ENCODE measurements at places on chromosomes 12 and 14.

- no peak for DNase-seq
Measured at GRCh38 chr12:81303935-81304334, 226.1 kb downstream of the ACSS3 start.

GRCh38 chr14:74324931-74325361, 22.2 kb upstream of the ABCD4 start:
- peak; percentile 25 for DNase-seq

- no peak for DNase-seq
Measured at GRCh38 chr12:47698055-47698454, 7.8 kb downstream of the RPAP3 start.

DNA sequence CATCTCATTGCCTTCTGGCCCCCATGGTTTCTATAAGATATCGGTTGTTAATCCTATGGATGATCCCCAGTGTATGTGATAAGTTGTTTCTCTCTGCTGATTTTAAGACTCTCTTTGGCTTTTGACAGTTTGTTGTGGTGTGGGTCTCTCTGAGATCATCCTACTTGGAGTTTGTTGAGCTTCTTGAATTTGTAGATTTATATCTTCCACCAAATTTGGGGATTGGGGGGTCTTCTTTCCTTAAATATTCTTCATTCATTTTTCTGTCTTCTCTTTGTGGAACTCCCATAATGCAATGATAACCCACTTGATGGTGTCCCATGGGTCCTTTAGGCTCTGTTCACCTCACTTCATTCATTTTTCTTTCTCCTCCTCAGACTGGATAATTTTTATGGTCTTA, 20.0 kb upstream of the BBS10 start:
- DNase-seq: no peak

- DNase-seq: no peak
Measured at GRCh38 chr14:74924061-74924460, 1.0 kb upstream of the RPS6KL1 start.

DNA sequence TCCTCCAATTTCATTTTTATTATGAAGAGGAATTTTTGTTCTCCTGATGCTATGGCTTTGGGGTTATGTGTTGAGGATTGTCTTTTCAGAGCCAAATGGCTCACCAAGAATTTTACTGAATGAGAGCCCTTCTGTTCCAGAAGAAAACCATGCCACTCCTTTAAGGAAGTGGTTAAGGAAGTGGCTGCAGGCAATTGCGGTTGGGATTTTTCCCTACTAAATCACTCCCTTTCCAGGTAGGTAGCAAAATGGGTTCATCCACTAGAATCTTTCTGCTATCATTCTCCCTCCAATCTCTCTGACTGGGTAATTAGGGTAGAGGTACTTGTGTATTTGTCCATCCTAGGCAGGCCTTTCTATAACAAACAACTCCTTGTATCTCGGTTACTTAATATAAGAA, 163.1 kb downstream of the TTC8 start:
- DNase-seq: no peak

DNA sequence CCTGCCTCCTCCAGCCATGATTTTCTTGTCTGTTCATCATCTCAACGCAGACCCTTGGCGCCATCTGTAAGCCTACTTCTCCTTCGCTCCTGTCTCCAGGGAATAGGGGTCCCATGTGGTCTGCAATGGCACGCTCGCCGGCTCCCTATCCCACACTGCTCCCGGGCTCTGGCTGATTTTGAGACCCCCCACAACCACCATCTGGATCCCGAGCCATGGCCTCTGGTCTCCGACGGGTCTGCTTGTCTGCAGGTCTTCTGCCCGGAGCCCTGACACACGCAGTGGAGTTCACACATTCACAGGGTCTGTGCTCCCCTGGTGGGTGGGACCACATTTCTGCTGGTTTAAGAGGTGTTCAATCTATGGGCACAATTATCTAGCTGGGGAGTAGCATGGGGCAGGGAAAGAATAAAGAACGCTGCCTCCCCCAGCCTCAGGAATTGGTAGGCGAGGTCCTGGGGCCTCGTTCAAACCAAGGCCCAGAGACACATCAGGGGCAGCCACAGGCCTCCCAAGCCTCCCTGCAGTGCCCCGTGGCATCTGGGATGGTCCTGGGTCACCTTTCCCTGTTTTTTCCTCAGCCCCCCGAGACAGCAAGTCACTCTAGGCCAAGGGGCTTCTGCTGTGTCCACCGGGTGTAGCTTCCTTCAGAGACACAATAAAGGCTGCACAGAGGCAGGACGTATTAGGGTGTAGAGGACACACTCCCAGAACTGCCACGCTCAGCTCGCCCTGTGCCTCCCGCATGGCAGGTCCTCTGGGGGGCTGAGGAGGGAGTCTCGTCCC, 21.5 kb downstream of the FZD10 start:
- DNase-seq: no peak

DNA sequence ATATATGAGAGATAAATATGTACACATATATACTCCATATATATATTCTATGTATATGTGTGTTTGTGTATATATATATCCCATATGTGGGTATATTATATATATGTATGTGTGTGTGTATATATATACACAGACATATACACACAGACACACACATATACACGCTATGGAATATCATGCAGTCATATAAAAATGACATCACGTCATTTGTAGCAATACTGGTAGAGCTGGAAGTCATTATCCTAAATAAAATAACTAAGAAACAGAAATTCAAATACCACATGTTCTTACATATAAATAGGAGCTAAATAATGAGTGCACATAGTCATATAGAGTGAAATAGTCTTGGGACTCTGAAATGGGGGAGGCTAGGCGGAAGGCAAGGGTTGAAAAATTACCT, 1000.2 kb downstream of the LRFN5 start:
- DNase-seq: no peak

DNA sequence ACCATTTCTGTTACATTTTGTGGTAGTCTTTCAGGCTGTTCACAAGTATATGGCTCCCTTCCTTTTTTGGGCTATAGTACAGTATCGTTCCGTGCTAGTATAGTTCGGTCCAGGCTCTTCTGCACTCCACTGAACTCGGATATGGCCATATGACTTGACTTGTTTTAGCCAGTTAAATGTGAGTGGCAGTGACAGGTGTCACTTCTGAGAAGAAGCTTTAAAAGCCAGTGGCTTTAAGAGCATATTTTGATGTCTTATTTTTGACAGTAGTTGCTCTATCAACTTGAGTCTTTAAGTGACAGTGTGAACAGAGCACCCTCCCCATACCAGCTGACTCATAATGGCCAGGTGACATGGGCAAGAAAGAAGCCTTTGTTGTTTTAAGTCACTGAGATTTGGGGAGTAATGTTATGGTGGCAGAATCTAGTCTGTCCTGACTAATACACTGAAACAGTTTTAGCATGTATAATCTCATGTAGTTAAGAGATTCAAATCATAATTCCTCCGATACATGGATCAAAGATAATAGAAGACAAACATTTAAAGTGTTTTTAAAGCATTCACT, 64.6 kb downstream of the ANO4 start:
- no peak for DNase-seq

DNA sequence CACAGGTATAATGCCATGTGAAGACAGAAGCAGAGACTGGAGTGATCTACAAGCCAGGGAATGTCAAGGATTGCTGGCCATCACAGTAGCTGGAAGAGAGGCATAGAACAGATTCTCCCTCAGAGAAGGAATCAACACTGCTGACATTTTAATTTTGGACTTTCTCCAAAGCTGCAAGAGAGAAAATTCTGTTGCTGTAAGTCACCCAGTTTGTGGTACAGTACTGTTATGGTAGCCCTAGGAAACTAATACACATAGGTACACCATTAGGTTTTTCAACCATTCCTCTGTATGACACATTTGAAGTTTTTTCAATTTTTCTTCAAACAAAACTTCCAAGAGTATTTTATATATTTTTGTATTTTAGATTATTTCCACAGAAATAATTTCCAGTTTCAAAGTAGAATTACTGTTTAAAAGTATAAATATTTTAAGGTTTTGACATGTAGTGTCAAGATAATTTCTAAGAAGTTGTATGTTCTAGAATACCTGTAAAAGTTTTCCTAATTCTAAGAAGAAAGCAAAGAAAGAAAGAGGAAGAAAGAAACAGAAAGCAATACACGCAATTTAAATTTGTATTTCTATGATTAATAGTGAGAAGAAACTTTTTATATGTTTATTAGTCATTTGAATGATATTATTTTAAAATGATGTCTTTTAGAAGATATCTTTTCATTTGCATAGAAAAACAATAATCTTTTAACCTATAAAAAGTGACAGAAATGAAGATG, 64.9 kb upstream of the CATSPERB start:
- no peak for DNase-seq

DNA sequence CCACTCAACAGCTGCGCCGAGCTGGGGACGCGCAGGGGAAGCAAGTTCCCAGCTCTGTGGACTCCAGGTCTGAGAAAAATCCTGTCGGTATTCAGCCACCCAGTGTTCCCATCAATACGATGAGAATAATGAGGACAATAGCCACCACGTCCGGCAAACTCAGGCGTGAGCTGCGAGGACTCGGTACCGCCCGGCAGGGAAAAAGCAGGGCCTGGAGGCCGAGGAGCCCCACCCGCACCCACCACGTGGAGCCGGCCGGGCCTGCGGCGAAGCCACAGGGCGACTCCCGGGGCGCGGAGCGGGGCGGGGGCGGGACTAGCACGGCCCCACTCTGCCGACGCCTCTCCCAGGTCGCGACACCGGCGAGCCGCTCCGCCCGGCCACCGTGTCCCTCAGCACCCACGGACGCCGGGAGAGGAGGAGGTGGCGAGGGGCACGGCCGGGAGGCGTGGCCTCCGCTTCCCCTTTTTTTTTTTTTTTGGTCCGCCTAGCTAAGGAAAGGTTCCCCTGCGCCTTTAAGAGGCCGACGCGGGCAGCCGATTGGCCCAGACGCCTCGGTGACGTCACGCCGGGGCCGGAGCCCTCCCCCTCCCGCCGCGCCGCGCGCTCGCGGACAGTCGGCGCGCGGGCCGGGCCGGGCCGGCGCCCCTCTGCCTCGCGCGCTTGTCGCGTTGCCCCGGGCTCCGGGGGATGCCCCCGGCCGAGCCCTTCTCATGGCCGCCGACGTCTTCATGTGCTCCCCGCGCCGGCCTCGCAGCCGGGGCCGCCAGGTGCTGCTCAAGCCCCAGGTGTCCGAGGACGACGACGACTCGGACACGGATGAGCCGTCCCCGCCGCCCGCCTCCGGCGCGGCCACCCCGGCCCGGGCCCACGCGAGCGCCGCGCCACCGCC, at the start of gene MLXIP:
TSS of gene MLXIP (plus strand) at position 616 of the 892 bp plus-strand sequence. CDS start at position 714, 98 bp downstream.
- peak; percentile 87 for DNase-seq

GRCh38 chr14:105020815-105021655, at the start of gene CDCA4:
Gene CDCA4 (minus strand): TSS chr14:105021083. CDS start chr14:105011929, 9,154 bp downstream.
- DNase-seq: peak; percentile 92

DNA sequence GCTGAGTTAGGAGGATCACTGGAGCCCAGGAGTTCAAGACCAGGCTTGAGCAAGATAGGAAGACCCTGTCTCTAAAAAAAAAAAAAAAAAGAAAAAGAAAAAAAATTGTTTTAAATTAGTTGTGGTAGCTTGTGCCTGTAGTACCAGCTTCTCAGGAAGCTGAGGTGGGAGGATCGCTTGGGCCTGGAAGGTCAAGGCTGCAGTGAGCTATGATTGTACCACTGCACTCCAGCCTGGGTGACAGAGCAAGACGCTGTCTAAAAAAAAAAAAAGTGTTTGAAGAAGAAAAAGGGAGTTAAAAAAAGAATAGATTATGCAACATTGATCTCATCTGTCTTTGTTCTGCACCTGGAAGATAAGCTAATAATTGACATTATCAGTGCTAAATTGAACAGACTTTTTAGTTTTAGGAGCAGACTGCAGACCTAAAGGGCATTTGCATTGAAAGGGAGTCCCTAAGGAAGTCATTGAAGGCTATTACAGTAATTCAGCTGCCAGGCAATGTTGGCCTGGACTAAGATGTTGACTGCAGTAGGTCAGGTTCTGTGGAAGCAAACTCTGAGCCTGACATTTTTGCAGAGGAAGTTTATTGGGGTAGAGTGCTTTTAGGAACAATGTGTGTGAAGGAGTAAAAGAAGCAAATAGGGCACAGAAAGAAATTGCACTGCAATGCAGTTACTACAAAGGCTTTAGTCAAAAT, 215.8 kb downstream of the PCNX1 start:
- DNase-seq: no peak

DNA sequence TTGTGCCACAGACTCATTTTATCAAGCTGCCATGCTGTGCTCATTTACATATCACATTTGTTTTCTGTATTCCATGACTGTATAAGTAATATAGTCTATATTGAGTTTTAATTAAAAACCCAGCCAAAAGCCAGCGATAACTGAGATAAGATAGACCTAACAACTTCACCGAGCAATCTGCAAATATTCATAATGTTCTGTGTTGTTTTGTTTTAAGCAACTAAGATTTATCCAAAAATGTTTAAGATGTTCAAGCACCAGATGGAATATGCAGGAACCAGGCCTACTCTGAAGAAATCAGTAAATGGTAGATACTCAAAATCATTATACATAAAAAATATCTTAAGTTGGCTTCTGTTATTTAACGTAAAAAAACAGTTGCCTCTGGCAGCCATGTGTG, 295.3 kb downstream of the ITPR2 start:
- no peak for DNase-seq

DNA sequence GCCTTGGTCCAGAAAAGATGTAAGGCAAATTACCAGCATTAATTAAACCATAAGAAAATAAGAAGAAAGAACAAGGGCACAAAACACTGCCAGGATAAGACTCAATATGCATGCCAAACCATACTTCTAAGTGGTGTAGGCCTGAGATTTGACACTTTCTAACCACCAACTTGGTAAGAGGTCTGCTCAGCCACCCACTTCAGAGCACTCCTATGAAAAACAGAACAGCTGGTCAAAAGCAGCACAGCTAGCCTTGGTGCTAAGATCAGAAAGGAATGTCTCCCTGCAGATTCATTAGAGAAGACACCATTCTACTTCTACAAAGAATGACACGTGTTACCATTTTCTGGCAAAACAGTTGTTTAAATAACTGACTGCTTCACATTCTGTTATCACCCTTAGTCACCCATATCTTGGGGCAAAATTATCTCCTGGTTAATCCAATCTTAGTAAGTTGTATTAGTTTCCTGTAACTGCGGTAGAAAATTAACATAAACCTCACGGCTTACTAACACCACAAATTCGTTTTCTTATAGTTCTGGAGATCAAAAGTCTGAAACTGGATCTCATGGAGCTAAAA, 13.2 kb downstream of the RPS6KA5 start:
- no peak for DNase-seq

DNA sequence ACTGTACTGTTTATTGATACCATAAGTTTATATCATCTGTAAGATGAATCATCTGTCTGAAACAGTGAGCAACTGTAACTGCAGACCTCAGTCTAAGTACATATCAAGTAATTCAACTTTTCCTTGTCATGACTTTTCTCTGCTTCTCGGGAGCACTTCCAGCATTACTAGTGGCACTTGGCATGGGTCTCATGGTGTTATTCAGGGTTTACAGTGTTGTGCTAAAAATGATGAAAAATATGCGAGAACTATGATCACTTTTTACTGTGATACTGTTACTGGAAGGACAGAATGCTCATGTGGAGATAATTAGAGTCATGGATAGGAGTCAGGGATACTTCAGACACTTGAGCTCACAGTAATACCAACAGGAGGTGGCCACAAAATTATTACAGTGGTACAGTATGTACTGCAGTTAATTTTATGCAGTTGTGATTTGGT, 8.3 kb downstream of the KTN1 start:
- DNase-seq: no peak

GRCh38 chr12:46562625-46563225, 190.2 kb upstream of the SLC38A2 start:
- DNase-seq: no peak

Measured in MM.1S (cell line).